ENCODE measurements at places on chromosomes 5 and 9.

- no peak for DNase-seq
Observed at GRCh38 chr9:81628897-81629296, 60.5 kb downstream of the TLE1 start.

- DNase-seq, result no peak
Observed at GRCh38 chr5:135999406-136000139, 29.2 kb upstream of the TGFBI start.

- no peak for DNase-seq
Observed at GRCh38 chr9:133031496-133031911, 707 bp downstream of the GTF3C5 start.

DNA sequence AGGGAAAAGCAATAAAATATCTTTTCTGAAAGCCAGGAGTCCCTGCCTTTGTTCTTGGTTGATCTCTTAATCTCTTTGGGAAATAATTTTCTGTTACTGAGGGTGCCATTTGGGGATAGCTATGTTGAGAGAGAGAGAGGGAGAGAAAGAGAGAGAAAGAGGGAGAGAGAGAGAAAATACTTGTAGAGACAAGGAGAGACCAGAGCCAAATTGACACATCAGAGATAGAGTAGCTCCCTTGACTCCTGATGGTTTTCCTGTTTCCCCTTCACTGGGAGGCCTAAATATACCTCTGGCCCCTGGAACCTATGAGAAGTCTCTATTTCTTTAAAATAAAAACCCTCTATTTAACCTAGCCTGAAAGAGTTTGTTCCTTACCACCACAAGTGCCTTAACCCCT, 14.9 kb downstream of the CMYA5 start:
- DNase-seq, result no peak

- DNase-seq, result no peak
Observed at GRCh38 chr5:174355208-174355612, 309.7 kb downstream of the NSG2 start.

- no peak for DNase-seq
Observed at GRCh38 chr5:7186818-7187217, 209.1 kb upstream of the ADCY2 start.

DNA sequence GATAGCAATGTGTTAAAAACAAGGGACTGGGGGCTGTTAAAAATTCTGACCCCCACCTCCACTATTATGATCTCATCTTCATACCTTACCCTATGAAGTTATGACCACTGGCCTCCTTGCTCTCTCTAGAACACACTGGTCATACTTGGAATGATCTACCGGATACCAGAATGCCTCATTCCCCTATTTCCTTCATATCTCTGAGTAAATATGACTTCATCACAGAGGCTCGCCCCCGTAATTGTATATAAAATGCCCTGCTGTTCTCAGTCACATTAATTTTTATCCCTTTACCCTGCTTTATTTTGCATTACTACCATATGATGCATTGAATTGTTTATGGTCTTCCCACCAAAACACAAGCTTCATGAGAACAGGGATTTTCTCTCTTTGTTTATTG, 29.2 kb downstream of the IZUMO3 start:
- no peak for DNase-seq

GRCh38 chr9:86534572-86535258, 180.5 kb upstream of the TUT7 start:
- DNase-seq, result no peak

- no peak for DNase-seq
Observed at GRCh38 chr5:121386334-121386733, 465.3 kb upstream of the FTMT start.

GRCh38 chr9:18490641-18491370, 16.9 kb downstream of the ADAMTSL1 start:
- no peak for DNase-seq

DNA sequence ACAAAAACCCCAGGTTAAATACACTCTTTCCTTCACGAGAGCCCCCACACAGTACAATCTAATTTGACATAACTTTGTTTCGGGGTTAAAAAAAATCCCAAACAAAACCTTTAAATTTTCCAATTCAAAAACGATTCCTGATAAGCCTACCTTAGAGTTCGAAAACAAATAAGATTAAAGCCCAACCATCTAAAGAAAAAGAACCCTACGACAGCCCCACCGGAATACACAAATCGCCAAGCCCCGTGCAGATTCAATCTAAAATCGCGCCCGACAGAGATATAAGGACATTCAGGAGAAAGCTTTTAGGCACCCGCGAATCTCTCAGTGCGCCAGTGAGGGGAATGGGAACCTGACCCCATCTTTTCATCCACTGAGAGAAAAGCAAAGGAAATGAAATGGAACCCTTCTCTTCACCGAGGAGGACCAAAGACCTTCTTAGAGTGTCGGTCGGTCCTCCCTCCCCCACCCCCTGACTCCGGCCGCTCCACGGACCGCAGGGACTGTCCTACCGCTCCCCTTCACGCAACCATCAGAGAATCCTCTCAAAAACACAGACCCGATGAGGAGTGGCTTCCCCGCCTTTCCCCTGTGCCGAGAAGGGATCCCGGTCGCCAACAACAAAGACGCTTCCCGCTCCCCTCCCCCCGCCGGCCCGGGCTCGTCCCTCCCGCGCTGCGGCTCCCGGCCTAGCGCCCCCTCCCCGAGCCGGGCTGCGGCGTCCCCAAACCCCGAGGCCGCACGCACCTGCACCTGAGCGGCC, 925 bp downstream of the ABHD17B start:
- no peak for DNase-seq

All from memory B cell (primary cell).